AG04450 (cell line): ENCODE measurements at places on chromosomes 16 and 17. TPM values are rescaled to one million over a fixed set of nuclear protein-coding genes. Genes with fewer than 3 reads are reported as not detected.

GRCh38 chr16:54116124-54116655, 170.4 kb downstream of the IRX3 start:
- DNase-seq = no peak

- peak; percentile 33 for DNase-seq
Observed at GRCh38 chr17:20121359-20122253, 112.4 kb downstream of the SPECC1 start.

DNA sequence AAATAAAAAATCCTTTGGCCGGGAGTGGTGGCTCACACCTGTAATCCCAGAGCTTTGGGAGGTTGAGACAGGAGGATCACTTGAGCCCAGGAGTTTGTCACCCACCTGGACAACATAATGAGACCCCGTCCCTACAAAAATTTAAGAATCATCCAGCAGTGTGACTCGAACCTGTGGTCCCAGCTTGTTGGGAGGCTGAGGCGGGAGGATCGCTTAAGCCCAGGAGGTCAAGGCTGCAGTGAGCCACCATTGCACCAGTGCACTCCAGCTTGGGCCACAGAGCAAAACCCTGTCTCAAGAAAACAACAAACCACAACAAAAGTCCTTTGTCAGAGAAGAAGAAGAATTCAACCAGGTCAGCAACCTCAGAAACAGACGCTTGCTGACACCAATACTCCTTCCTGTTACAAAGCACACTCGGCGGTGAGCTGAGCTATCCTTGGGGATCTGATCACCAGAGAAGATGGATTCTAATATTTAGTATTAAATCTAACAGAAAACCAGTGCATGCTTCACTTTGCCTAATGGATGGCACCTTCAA, 12.9 kb upstream of the PVALEF start:
- no peak for DNase-seq

ASPHD1 gene
- 3.5 and 4.6 TPM in 2 replicates for polyA plus RNA-seq

TBC1D3D gene
- 3.6 TPM in 2 replicates for polyA plus RNA-seq

SRCIN1 gene
- not detected in 2 replicates for polyA plus RNA-seq
